ENCODE measurements at places on chromosomes 1 and 21.

DNA sequence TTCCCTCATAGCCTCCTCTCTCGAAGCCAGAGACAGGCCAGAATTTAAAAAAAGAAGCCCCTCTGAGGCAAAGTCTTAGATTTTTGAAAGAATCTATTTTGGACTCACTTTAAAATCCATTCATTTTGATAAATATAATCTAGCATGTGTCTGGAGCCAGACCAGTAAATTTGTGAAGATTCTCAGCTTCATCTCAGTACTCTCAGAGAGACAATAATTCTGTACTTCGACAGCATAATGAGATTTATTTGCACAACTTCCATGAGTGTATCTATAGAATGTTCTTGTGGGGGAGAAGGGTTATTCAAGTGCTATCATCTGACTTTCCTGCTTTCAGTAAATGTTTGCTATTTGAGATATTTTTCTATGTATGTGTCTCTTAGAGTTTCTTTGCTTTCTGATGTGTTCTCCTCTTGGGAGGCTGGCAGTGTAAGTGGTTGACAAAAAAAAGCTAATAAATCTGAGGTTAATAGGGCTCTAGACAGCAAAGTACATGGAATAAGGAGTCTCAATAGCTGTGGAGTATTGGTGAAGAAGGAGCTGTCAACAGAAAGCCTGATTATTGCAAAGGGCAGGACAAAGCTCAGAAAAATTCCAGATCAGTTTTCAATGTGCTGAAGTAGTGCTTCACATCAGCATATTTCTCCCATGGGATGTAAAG is 223.0 kb downstream of the PTBP2 start:
- DNase-seq: no peak

- DNase-seq: no peak
These were observed 78.5 kb downstream of the DOP1B start for GRCh38 chr21:36235058-36235582.

- no peak for DNase-seq
These were observed at the start of gene OLFML2B for GRCh38 chr1:162023547-162024501. OLFML2B (minus strand) TSS chr1:162023869; CDS start chr1:162023430, 439 bp downstream.

DNA sequence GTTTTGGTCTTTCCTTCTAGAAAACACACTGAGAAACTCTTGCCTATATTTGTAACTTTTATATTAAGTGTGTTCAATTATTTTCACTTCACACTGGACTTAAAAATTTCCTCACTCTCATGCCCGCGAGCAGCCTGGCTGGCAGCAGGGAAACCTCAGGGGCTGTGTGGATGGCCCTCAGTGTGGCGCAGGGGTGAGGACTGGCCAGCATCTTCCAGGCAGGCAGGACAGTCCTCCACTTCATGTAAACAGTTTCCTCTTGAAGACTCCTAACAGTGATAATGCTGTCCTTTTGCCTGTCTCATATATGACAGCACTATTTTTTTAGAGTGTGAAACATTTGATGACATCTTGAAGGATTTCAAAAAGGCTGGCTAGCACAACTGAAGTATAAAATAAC is 618.6 kb downstream of the KIF26B start:
- DNase-seq: no peak

DNA sequence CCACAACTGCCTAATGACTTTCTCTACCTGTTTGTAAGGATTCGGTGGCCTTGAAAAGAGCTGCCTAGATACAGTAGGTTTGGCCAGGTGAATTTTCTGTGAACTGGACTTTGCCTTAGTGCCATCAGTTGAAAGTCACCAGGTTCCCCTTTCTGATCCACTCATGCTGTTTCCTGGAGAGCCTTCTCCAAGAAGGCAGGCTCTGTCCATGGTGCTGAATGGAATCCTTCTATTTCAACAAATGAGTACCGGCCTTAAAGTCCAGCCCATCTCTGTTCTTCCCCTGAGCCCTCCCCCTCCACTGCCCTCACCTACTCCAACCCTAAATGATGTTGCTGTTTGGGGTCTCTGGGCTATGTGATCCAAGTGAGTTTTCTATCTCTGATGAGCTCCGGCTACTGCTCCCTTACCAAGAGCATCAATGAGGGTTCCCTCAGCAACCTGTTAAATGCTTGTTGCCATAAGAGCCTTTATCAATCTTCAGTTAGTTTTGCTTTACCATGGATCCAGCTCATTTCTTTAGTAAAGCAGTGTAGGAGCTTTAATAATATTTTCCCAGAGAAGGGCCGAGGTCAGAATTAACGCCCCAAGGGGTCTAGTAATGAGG is 500.4 kb downstream of the PTPRU start:
- DNase-seq: no peak

DNA sequence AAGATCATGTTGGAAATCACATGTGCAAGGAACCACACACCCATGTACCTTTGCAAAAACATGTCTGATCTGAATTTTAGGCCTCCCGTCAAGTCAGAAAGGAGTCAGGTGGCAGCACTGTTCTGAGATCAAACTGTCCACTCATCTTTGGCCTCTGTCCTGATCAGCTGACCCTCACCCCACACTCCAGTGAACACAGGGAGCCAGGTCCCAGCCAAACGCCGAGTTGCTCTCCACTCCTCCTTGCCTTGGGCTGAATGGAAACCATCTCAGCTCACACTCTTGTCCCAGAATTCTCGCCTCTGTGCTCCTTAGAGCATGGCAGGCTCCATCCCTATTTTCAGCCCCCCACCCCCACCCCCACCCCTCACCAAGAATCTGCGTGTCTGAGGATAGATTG is 4.6 kb upstream of the RNF186 start:
- DNase-seq: no peak

DNA sequence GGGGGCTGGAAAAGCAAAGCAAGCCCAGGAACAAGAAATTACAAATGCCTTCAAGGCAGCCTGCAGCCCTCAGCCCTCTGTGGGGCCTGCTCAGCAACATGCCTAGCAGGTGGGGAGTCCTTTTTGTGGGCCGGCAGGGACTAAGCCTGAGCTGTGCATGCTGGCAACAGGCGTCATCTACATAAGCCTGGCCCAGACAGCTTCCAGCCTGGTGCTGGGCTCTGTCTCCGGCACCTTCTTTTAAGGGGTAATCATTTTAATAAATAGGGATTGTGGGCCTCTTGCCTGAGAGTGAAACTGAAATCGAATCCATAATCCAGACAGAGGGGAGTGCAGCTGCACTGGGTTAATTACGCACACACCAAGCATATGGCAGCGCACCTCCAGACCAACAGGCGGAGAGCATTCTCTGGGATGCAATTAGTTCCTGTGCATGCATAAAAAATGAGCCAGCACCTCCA is 96.6 kb downstream of the DDX20 start:
- no peak for DNase-seq

DNA sequence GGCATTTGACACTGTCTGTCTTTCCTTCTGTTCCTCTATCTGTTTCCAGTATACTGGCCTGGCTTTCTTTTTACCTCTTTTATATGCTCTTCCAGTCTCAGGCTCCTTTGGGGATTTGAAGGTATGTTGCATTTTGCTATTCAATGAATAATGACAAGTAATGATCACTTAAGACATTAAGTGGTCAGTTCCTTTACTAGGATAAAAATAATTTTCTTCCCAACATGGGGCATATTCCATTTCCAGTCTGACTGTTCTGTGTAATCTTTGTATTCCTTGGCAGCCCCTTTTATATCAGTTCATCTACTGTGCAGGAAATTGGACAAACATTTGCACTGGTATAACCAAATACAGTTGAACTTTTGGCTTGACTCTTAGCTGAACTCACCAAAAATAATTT is 15.6 kb downstream of the METTL18 start:
- no peak for DNase-seq

DNA sequence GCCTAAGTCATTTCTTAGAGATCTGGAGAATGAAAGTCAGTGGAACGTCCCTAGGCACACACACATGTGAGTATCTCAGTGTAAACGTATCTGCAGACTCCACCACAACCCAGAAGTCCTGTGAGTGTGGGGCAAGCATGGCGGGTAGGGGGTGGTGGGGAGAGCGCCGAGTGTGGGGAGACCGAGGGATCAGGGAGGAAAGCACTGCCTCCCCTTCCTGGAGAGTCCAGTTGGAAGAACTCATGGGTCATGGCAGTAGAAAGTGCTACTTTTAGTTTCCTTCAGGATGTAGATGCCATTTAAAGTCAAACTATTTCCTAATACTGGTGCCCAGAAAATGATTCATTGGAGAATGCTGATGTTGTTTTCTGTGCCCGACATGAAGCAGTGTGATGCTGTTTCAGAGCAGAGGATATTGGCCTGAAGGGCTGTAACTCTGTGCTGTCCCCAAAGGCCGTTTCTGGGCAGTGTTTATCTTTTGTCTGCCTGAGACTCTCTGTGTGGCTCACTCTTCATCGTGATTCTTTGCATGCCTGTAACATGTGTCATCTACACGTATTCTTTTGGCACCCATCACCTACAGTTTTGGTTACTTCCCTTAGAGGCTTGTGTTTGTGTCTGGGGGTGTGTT is 45.7 kb upstream of the TSPAN2 start:
- DNase-seq: no peak

DNA sequence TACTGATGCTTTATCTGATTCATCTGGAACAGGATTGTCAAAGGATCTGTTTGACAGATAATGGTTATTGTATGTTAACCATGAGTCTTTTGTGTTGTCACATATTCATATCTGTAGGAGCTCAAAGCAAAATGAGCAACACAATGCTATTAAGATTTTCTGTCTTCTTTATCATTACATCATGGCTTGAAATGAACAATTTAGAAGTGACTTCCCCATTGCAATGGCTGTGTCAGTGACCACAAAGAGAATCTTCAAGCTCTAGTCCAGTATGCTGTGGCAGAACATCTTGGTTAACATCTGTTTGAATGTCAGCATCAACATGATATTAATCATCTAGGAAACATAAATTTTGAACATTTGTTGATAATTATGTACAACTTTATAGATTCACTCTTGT is 1148.5 kb downstream of the PLA2G4A start:
- DNase-seq: no peak

DNA sequence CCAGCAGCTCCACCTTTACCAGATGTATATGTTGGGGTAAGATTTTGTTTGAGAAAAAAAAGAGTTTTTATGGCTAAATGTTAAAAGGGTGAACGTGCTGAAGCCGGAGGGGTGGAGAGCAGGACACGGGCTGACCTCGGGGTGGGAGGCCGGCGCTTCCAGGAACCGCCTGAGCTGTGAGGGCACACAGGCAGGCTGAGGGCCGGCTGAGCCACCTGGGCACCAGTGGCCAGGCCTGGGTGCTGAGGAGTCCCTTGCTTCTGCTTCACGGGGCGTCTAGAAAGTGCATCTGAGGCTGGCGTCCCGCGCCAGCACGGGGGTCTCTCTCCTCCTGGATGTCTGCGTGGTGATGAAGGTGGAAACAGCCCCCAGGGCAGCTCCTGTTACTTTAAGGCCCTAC is 33.6 kb upstream of the ADARB1 start:
- no peak for DNase-seq

DNA sequence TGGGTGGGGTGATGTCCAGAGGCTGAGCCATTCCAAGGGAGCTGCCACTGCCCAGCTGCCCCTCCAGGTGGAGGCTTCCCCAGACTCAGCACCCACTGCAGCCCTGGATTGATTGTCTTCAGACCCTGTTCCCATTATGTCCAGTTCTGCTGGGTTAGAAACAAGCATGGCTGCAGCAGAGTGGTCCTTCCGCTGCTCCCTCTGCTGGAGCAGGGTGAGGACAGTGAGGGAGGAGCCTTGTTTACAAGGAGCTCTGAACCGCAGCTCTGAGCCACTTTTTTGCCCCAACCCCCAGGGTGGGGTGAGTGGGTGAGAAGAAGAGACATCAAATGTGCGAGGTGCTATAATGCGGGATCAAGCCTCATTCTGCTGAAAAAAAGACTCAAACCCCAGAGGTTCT is 2.3 kb downstream of the TNNT2 start:
- no peak for DNase-seq

GRCh38 chr1:103461161-103462105 is 64.1 kb upstream of the RNPC3 start:
- DNase-seq: no peak

GRCh38 chr21:33760641-33761440 is 118.5 kb downstream of the ITSN1 start:
- no peak for DNase-seq

- DNase-seq: no peak
These were observed 50.3 kb downstream of the S100B start for GRCh38 chr21:46554431-46555224.

DNA sequence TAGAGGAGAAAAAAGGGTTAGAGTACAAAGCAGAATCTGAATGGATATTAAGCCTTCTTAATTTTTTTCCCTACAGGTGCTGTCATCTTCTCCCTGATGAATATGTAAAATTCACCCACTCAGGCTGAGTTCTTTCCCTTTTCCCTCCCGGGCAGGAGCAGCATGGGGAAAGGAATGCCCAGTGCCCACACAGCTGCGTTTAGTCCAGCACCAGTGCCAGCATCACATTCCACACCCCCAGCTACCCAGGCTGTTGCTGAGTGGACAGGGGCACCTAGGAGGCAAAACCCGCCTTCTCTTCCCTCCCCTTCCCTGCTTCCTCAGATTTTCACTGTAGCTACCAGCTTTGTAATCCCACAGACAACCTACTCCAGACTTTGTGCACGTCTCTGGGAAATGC is 3.4 kb upstream of the CADM3 start:
- DNase-seq: no peak

- DNase-seq: no peak
These were observed 119.7 kb downstream of the PROX1 start for GRCh38 chr1:214107322-214108096.

DNA sequence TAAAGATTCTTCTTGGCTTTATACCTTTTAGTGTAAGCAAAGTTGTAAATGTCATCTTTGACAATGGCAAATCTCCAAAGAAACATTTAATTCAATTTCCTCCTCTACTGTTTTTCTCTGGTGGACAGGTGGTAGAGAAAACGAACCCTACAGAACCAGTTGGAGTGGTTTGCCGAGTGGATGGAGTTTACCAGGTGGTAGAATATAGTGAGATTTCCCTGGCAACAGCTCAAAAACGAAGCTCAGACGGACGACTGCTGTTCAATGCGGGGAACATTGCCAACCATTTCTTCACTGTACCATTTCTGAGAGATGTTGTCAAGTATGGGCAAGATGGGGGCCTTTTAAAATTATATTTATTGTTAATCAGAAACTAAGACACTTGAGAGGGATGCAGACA is 25.8 kb downstream of the UAP1 start:
- no peak for DNase-seq

DNA sequence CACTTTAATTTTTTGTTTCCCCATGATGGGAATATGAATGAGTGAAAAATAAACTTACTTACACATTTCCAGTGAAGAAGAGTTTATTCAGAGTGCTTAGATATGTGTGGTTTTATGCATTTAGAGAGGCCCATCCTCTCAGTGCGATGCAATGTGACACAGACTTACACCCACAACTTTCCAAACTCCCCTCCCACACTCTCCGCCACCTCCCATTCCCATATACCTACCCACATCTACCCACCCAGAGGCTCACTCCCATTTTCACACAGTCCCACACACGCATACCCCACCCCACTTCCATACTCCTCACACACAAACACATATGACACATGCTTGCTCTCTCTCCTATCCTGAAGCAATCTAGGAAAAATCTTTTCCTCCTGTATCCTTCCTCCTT is 21.9 kb upstream of the KANK4 start:
- DNase-seq: no peak
